Vagina (tissue), 2 donors: ENCODE measurements at places on chromosomes 16 and 17.

DNA sequence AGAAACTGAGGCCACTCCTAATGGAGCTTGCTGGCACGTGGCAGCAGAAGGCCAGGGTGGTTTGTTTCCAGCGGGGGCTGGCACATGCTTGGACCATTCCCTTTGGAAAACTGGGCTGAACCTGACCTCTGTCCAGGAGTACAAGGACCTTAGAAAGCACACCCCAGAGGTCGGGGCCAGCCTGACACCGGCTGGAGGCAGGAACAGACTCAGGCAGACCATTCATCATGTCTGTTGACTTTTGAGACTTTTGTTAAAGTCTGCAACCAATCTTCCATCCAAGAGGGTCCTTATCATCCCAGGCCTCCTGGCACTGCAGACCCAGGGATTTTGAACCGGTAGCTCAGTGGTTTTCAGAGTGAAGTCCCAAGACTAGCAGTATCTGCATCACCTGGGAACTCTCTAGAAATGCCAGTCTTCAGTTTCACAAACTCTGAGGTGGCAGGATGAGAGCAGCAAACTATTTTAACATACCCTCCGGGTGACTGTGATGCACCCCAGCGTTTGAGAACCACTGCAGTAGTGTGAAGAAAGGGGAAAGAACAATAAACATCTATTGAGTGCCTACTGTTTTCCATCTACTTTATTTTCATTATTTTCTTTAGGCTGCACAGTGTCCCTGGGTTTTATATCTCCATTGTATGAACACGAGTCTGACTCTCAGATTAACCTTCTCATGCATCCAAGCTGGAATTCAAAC, 145.3 kb upstream of the PLCG2 start:
- DNase-seq = no peak
- no peak overlapping the region for H3K4me3 ChIP-seq
- peaks cover 63% of the 10 kb centered on the region for H3K4me1 ChIP-seq
- no peaks in the 10 kb centered on the region for H3K27me3 ChIP-seq
- no peaks in the 10 kb centered on the region for H3K36me3 ChIP-seq

GRCh38 chr17:33112763-33113162, 121.1 kb downstream of the SPACA3 start:
- H3K4me1 ChIP-seq = no peaks in the 10 kb centered on the region
- H3K27ac ChIP-seq = no peak overlapping the region
- H3K4me3 ChIP-seq = no peak overlapping the region
- H3K27me3 ChIP-seq = no peaks in the 10 kb centered on the region
- no peaks in the 10 kb centered on the region for H3K36me3 ChIP-seq

DNA sequence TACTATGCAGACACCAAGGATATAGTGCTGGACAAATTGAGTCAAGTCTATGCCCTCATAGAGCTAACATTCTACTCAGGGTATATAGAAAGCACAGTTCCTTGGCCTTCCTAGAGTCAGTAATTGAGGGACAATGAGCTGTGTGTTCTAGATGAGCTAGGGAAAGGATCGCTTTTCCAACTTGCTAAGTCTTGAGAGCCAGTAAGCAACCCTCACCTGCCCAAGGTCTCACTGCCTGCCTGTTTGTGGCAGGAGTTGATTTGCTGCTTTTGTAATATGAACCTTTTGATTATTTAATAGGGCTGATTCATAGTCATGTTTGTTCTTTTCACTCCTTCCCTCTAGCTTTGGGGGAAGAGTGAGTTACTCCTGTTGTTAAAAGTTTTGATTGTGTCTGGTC, 6.5 kb downstream of the DDX42 start:
- peaks cover 54% of the 10 kb centered on the region for H3K4me1 ChIP-seq
- H3K27me3 ChIP-seq = no peaks in the 10 kb centered on the region
- H3K36me3 ChIP-seq = peaks cover 3% of the 10 kb centered on the region
- no peak overlapping the region for H3K4me3 ChIP-seq
- no peak overlapping the region for H3K27ac ChIP-seq
- no peak for DNase-seq

GRCh38 chr16:79805621-79806020, 205.1 kb upstream of the MAF start:
- no peaks in the 10 kb centered on the region for H3K36me3 ChIP-seq
- no peak overlapping the region for H3K4me3 ChIP-seq
- H3K27me3 ChIP-seq = no peaks in the 10 kb centered on the region
- H3K4me1 ChIP-seq = peaks cover 27% of the 10 kb centered on the region

DNA sequence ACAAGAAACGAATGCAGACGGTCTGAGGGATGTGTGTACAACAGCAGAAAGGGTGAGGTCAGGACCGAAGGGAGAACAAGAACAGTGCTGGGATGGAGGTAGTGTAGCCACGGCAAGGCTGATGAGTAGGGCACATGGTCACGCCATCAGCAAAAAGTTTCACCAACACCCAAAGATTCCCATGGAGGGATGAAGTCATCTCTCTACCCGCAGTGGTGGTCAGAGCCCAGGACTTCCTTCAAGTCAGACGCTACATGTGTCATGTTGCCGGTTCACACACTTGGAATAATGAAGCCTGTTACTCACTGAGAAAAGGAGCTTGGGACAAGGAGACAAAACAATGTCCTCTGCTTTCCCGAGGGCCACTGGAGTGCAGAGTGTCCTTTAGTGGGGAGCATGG, 79.7 kb downstream of the SALL1 start:
- no peak overlapping the region for H3K27ac ChIP-seq
- no peaks in the 10 kb centered on the region for H3K4me1 ChIP-seq
- no peaks in the 10 kb centered on the region for H3K27me3 ChIP-seq
- no peaks in the 10 kb centered on the region for H3K36me3 ChIP-seq

DNA sequence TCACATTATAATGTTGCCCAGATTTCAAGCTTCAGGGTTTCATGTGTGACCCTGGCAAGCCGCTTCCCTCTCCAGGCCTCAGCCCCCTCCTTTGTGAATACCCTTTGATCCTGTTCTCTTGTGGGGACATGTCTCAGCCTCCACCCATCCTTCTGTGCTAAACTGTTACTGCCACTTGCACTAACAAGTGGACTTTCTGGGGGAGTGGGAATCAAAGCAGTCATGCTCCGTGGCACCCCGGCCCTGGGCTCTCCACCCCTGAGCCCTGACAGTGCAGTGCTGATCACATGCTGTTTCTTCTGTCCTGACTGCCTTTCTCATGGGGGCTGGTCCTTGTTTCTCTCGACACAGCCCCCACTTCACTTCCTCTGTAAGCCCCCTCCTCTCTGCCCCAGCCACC, 9.7 kb upstream of the DCAF7 start:
- peaks cover 6% of the 10 kb centered on the region for H3K27me3 ChIP-seq
- H3K4me3 ChIP-seq = no peak overlapping the region
- H3K36me3 ChIP-seq = no peaks in the 10 kb centered on the region
- H3K4me1 ChIP-seq = peaks cover 11% of the 10 kb centered on the region
- no peak overlapping the region for H3K27ac ChIP-seq

DNA sequence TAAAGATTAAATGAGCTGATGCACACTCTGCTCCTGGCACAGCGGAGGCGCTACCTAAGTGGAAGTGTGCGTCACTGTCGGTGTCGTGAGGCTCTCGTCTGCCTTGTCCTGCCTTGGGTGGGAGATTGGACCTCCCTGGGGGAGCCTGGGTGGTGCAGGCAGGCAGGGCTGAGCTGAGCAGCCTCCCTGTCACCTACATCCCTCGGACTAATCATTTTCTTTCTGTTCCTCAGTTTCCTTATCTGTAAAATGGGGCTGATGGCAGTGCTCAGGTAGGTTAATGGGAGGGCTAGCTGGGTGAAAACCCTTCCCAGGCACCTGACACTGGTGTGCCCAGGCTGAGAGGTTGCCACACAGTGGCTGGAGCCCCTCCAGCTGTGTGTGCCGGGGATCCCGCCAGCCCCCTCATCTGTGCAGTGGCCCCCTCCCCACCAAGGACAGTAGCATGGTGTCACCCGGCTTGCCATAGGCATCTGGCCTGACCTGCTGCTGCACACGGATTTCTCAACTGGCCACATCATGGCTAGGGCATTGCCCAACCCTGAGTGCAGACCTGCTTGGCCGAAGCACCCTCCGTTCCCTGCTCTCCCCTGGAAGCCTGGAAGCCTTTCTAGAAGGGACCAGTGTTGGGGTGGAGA, 4.3 kb downstream of the ADCY7 start:
- H3K27me3 ChIP-seq = no peaks in the 10 kb centered on the region
- no peak for DNase-seq
- H3K36me3 ChIP-seq = no peaks in the 10 kb centered on the region
- H3K27ac ChIP-seq = no peak overlapping the region
- H3K4me3 ChIP-seq = no peak overlapping the region
- peaks cover 25% of the 10 kb centered on the region for H3K4me1 ChIP-seq

DNA sequence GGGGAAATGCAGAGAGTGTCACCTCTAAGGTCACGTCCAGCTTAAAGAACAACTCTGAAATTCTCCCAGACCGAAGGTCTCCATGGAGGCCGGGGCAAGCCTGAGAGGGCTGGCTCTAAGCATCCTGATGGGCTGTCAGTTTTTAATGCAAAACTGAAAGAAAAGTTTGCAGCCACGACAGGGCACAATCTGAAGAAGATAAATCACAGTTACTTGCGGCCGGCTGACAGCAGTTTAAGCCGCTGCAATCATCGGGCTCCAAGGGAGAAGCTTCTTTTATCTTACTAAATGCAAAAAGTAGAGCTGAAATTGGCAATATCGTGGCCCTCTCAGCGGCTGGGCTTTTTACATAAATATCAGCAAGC, 168.8 kb downstream of the CYLD start:
- H3K36me3 ChIP-seq = no peaks in the 10 kb centered on the region
- DNase-seq = no peak
- peaks cover 6% of the 10 kb centered on the region for H3K4me1 ChIP-seq
- no peaks in the 10 kb centered on the region for H3K27me3 ChIP-seq

GRCh38 chr16:20410121-20410723, 888 bp downstream of the ACSM5 start:
- no peaks in the 10 kb centered on the region for H3K36me3 ChIP-seq
- peak overlapping the region; percentile 67 for H3K27ac ChIP-seq
- DNase-seq = no peak
- H3K4me1 ChIP-seq = peaks cover 12% of the 10 kb centered on the region
- H3K4me3 ChIP-seq = no peak overlapping the region

DNA sequence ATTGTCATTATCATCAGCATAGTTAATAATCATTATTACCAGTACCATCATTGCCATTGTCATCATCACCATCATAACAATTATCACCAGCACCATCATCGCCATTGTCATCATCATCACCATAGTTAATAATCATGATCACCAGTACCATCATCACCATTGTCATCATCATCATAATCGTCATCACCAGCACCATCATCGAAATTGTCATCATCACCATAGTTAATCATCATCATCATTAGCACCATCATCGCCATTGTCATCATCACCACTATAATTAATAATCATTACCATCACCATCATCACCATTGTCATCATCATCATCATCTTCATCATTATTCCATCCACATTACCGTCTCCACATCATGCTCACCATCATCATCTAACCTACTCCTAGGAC, 13.5 kb downstream of the PDILT start:
- DNase-seq = no peak
- H3K27me3 ChIP-seq = no peaks in the 10 kb centered on the region
- no peaks in the 10 kb centered on the region for H3K36me3 ChIP-seq
- no peak overlapping the region for H3K4me3 ChIP-seq
- peaks cover 15% of the 10 kb centered on the region for H3K4me1 ChIP-seq

- peak overlapping the region; percentile 95 for H3K27ac ChIP-seq
- H3K4me3 ChIP-seq = peak overlapping the region; percentile 88
- no peaks in the 10 kb centered on the region for H3K36me3 ChIP-seq
- H3K4me1 ChIP-seq = peaks cover 41% of the 10 kb centered on the region
- H3K27me3 ChIP-seq = no peaks in the 10 kb centered on the region
Measured at GRCh38 chr16:53132406-53132805, 77.6 kb downstream of the CHD9 start.

DNA sequence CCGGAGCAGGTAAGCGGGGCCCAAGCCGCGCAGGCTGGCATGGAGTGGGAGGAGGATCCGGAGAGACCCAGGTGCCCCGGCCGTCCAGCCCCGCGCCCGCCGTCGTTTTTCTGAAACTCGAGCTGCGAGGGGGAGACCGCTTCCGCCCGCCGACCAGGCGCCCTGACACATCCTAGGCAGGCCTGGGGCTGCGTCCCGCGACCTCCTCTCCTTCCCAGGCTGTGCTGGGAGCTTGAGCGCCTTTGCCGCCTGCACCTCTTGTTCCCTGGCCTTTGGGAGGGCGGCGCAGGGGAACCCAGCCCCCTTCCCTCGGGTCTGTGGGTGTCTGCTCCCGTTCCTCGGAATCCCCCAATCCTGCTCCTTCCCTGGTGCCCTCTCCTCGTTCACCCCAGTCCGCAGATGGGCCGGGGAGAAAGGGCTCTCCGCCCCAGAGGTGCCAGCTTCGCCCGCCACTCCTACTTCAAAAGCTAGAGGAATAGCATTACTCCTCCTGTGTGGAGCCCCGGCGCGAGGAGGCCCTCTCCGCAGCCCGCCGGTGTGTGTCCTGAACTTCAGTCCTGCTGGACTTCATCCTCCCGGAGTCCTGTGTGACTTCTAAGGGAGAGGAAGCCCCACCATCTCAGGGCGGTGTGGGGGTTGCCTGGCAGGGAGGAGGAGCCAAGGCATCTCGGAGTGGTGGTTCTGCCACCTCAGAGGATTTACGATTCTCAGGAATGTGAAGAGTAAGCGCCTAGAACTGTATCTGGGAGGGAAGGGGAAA, 1.0 kb downstream of the NHERF1 start:
- H3K36me3 ChIP-seq = no peaks in the 10 kb centered on the region
- peaks cover 75% of the 10 kb centered on the region for H3K4me1 ChIP-seq
- H3K27ac ChIP-seq = peak overlapping the region; percentile 86
- peak overlapping the region; percentile 62 for H3K4me3 ChIP-seq

DNA sequence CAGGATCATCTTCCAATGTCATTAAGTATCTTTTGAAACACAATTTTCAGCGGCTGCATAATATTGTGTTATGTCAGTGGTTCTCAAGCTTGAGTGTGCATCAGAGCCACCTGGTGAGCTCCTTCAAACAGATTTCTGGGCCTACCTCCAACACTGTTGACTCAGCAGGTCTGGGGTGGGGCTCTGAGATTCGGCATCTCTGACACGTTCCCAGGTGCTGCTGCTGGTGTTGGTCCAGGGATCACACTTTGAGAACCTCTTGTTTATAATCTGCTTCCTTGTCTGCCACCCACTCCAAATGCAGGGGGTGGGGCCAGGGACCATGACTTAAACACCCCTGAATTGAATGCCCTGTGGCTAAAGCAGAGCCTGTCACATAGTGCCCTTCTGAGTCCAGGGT, 73.8 kb upstream of the HNF1B start:
- H3K27ac ChIP-seq = no peak overlapping the region
- no peak for DNase-seq
- no peaks in the 10 kb centered on the region for H3K27me3 ChIP-seq
- no peaks in the 10 kb centered on the region for H3K4me1 ChIP-seq
- no peak overlapping the region for H3K4me3 ChIP-seq
- no peaks in the 10 kb centered on the region for H3K36me3 ChIP-seq
